Hematopoietic multipotent progenitor cell treated with erythropoietin and hydrocortisone succinate and interleukin-3 and kit ligand, for 15 days (in vitro differentiated cells): ENCODE measurements at places on chromosomes 2 and 18.

DNA sequence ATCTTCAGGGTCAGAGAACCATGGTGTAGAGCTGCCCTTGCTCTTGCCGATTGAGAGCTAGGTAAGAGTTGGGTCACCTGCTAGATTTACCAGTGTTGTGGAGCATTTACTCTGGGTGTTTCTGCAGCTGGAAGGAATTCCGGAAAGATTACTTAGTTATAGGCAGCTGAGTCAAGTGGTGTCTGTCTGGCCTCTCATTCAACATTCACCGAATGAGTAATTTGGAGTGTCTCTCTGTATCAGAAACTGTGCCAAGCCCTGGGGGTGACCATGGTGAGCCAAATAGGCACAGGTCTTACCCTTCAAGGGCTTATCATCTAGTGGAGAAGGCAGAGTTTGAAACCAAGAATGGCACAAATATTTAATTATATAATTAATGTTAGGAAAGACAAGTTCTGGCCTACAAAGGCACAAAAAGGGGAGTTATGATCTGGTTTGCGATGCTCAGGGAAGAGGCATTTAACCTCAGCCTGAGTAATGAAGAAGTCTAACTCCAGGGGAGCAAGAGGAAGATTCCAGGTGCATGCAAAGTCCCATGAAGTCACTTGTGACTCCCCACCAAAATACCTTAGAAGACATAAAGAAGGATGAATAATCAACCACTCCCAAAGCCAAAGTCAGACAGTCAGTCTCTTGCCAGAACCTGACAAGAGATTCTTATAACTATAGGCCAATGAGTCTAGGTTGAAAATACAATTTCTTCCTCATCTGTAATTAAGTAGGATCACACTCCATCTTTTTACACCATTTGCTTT lies 12.5 kb downstream of the SETBP1 start:
- DNase-seq = no peak

GRCh38 chr2:182503886-182504285 lies 77.0 kb upstream of the PDE1A start:
- DNase-seq = no peak

DNA sequence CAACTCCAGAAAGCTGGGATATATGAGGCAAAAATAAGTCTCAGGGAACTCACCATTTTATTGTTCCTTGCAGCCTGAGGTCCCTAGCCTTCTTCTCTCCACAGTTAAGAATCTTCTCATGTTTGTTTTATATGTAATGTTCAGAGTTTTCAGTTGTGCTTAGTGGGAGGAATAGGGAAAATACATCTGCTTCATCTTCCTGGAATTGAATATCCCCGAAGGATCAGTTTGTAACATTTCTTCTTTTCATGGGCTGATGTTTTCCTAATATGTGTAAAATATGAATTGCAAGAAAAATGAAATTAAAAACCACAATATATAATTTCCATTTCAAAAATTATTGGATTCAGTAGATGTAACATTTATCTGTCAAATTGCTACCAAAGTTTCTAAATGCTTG lies 8.0 kb downstream of the GALNT1 start:
- DNase-seq = no peak

- DNase-seq = no peak
Measured at GRCh38 chr2:25977768-25978167, 4.5 kb downstream of the KIF3C start.

DNA sequence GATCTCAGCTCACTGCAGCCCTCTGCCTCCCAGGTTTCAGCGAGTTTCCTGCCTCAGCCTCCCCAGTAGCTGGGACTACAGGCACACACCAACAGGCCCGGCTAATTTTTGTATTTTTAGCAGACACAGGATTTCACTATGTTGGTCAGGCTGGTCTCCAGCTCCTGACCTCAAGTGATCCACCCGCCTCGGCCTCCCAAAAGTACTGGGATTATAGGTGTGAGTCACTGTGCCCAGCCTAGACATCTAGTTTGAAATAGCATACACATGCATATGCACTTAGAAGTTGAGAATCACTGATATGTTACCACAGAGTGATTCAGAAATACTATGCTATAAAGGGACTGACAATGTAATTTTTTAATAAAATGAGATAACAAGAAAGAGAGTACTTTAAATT lies 69.8 kb upstream of the CDKL4 start:
- no peak for DNase-seq

DNA sequence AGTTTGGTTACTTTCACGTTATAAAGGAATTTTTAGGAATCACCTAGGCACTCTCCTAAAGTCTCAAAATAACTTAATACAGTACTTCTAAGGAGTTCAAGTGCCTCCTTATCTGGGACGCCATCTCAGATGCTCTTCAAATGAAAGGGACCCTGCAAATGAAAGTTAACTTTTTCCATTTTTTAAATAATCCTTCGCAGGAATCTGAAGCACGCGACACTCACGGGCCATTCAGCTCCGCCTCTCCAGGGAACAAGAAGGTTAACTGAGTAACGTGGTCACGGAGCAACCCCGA lies 537 bp upstream of the ZC3H15 start:
- DNase-seq = no peak

- no peak for DNase-seq
Measured at GRCh38 chr2:97707362-97708047, 5.9 kb upstream of the ZAP70 start.

DNA sequence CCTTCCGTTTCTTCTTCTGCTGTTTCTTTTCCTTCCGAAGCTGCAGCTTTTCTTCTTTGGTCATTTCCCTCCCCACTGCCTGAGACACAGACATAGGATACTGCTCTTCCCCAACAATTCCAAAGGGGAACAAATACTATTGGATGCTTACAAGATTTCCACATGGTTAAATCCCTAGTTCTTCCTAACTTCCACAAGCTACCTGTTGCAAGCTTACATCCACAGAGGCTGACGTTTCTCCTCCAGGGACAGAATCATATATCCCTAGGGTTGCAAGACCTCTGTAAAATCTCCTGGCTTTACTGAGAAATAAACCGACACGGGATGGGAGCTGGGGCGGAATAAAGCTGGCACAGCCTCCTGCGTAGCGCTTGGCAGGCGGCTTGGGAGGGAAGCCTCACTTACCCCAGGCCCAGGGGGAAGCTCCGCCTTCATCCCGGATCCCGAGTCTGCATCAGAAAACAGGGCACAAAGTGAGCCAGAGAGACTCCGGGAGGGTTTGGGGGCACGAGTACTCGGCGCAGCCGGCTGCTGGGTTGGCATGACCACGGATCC lies 590 bp downstream of the EIF2B4 start:
- peak; percentile 40 for DNase-seq

DNA sequence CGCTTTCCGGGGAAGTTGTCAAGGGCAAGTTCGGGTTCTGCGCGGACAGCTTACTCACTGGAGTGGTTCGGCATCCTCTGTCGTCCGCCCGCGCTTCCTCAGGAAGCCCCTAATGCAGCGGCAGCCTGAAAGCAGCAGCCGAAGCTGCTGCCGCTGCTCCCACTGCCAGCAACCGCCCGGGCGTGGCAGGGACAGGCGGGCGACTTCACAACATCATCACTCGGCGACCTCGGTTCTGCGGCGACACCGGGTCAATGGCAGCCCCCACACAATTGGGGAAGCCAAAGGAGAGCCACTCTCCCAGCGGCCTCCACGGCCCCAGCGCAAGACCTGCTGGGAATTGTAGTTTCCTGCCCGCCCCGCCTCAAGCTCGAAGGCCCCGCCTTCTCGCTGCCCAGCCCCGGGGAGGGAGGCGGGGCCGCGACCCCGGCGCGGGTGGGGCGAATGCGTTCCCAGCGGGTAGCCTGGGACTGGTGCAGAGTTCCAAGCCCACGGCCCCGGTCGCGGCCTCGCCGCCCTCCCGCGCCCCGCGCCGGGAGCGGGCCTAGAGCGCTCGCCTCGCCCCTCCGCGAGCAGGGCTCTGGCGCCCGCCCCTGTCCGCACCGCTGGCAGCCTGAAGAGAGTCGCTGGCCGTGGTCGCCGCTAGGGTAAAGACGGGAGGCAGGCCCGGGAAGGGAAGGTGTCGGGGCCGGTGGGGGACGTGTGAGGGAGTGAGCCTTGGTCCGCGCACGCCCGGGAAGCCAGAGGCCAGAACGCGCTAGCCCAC lies at the start of the genes STRADB and TRAK2:
STRADB (plus strand) TSS at position 449 of the 766 bp plus-strand sequence. CDS start 3,101 bp downstream, outside the sequence.
TRAK2 (minus strand) TSS at position 167 of the 766 bp plus-strand sequence. CDS start 30,951 bp downstream, outside the sequence.
- DNase-seq = peak; percentile 95

GRCh38 chr2:54818226-54818625 lies 94.8 kb downstream of the EML6 start:
- no peak for DNase-seq

DNA sequence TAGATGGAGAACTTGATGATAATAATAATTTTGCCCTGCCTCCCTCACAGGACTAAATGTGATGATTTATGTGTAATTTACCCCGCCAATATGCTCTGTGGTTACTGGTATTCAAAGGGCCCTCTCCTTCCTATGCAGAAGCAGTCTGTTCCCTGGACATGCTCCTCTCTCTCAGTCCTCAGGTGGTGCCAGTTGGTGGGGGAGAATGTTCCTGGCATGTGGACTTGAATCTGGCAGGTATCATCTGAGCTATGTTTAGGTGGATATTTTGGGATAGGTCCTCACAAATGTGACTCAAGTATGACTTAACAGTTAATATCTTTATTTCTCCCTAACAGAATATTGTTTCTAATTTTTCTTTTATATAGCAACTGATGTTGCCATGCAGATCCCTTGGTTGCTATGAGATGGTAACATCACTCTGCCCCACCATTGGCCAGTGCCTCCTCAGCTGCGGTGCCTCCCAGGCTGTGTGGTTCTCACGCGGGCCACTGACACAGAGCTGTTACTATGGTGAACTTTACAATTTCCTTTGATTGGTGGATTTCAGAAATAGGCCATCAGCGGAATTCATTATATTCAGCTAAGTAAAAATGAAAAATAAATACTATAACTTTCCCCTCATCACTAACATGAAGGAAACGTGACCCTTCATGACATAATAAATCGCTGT lies 106.7 kb upstream of the PELI1 start:
- no peak for DNase-seq

- DNase-seq = no peak
Measured at GRCh38 chr2:33207151-33207740, 260.5 kb downstream of the LTBP1 start.

DNA sequence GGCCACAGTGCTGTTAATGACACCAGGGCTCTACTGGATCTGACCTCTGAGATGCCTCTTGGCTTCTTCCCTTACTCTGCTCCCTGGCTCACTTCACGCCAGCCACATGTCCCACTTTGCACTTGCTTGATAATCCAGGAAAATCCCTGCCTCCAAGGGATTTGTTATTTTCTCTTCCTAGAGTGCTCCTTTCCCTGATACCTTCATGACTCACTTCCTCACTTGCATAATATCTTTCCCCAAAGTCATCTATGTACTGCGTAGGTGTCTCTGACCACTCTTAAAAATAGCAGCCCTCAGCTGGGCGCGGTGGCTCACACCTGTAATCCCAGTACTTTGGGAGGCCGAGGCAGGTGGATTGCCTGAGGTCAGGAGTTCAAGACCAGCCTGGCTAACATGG lies 572.3 kb downstream of the PLCL1 start:
- DNase-seq = no peak

GRCh38 chr2:182415771-182416170 lies 11.1 kb downstream of the PDE1A start:
- no peak for DNase-seq

GRCh38 chr2:234368861-234369261 lies 128.0 kb downstream of the ARL4C start:
- DNase-seq = no peak

GRCh38 chr2:46535360-46535759 lies 56.0 kb downstream of the TMEM247 start:
- DNase-seq = no peak

GRCh38 chr2:55247025-55247424 lies 14.5 kb downstream of the RPS27A start:
- DNase-seq = no peak

DNA sequence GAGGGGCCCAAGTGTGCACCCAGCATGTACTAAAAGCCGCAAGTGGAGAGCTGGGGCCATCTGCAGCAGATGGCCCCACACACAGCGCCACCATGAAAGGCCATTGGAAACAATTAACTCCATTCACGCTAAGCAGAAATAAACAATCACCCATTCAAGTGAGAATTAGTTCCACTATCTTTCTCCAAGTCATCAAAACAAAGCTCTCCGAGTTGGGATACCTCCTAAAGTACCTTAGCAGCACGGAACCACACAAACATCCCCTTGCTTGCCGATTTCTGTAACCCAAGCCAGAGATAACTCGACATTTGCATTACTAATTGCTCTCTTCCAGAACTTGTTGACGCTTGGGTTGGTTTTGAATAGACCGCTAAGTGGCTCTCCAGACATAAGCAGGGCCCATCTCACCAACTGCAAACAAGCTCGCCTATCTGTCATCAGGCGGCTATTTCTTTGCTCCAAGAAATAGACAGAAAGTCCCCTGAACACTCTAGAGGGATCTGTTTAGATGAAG lies 840.6 kb upstream of the SALL3 start:
- no peak for DNase-seq

- no peak for DNase-seq
Measured at GRCh38 chr2:74138600-74139323, 8.9 kb downstream of the BOLA3 start.

DNA sequence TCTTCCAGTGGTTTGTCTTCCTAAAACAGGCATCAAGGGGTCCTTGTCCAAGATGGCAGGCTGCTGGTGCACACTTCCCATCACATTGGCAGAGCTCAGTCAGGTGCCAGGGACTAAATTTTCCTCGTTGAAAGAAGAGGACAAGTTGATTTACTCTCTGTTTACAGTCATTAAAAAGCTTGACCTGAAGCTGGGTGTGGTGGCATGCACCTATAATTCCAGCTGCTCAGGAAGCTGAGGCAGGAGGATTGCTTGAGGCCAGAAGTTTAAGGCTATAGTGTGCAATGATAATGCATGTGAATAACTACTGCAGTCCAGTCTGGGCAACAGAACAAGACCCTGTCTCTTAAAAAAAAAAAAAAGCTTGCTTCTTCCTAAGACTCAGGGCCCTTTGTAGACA lies 3.6 kb upstream of the PLB1 start:
- no peak for DNase-seq

DNA sequence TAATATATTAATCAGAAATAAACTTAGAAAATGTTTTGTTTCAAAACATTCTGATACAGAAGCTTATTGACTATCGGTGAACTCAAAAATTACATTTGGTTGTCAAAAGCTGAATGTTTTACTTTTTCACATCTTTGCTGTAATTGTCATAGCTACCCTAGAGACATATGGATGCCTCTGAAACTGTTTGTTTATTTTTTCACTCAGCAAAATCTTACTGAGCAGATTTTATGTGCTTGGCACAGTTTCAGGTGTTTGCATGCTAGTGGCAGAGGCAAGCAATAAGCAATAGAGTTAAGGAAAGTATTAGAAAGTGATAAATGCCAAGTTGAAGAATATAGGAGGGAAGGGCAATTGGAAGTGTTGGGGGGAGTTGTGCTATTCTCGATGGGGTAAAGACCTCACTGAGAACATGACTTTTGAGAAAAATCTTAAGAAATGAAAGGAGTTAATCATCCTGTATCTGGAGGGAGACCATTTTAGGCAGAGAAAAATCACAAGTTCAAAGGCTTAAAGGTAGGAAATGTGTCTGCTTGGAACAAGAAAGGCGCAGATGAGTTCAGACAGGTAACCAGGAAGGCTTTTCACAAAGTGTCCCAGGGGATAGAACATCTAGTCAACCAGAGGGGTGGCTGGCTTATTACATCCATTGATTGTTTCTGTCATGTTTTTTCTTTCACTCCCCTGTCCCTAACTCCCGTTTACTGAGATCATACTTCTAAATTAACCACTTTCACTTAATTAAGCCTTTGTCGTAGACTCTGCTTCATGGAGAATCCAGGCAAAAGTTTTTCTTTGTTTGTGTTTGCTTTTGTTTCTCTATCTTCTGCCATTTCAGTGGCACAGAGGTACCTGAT lies 27.2 kb upstream of the COBLL1 start:
- DNase-seq = no peak
